ENCODE measurements at places on chromosomes 12 and 14.

GRCh38 chr12:115341442-115341841 lies 657.5 kb upstream of the TBX3 start:
- peak; percentile 99 for DNase-seq

DNA sequence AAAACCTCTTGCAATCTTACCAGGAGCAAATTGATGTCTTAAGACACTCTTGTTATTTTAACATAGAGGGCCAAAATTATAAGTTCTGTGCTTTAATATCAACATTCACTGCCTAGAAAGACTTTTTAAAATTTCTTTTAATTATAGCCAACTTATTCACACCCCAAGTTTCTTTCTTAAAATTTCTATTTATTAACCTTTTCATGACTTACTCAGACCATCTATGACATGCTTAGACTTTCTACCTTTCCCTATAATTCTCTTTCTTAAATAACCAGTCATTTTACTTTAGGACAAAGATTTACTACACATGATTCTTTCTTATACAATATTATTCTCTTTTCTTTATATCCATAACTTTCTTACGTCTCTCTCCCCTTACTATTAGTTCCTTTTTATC lies 220.4 kb downstream of the NUBPL start:
- DNase-seq = peak; percentile 8

GRCh38 chr12:76639646-76640045 lies 80.1 kb upstream of the OSBPL8 start:
- DNase-seq = no peak

DNA sequence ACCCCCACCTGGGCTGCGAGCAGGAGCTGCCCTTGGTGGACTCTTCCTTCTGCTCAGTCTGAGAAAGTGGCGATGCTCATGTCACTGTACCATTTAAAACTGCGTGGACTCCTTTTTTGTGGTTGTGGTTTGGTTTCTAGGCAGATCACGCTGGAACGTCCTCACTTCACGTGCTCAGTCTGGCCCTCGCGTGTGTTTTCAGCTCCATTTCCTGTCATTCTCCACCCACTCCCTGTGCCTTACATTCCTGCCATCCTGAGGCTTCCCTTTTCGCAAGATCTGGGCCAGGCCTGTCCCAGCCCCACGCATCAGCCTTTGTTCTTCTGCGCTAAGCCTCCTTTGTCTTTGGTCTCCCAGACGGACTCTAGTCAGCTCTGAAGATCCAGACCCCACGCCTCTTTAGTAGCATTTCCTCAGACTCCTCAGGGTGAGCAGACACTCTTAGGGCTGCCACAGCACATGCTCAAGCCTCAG lies 105.4 kb downstream of the FBXL14 start:
- DNase-seq = peak; percentile 37

Measured in EL (cell line).